NCI-H1930 (cell line): ENCODE measurements at places on chromosomes 3 and 15.

GRCh38 chr3:122612696-122613095, 35.2 kb downstream of the PARP15 start:
- DNase-seq, result no peak

DNA sequence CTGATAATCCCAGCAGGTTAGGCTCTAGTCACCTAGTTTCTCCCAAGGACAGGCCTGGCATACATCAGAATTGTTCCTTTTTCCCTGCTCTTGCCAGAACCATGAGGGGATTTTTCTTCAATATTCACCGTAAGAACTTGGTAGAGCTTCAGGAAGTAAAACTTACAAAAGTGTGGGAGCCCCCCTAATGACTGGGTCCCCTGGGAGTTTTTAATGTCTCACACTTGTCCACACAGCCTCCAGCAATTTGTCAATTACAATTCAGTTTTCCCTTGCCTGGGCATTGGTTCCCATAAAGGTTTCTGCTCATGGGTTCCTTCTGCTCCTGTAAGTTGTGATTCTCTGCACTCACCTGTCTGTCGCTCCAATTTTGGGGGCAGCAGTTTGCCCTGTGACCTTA, 28.5 kb downstream of the LHFPL4 start:
- DNase-seq, result no peak

DNA sequence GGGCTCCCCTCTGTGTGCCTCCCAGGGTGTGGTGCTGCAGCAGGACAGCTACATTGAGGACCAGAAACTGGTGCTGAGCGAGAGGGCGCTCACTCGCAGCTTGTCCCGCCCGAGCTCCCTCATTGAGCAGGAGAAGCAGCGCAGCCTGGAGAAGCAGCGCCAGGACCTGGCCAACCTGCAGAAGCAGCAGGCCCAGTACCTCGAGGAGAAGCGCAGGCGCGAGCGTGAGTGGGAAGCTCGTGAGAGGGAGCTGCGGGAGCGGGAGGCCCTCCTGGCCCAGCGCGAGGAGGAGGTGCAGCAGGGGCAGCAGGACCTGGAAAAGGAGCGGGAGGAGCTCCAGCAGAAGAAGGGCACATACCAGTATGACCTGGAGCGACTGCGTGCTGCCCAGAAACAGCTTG, 53.7 kb downstream of the KLHL25 start:
- DNase-seq, result no peak

GRCh38 chr3:129616291-129616690, 9.8 kb upstream of the PLXND1 start:
- DNase-seq, result no peak

- no peak for DNase-seq
Measured at GRCh38 chr15:66253418-66254088, at the start of gene MEGF11. MEGF11 (minus strand) TSS chr15:66253750; CDS start chr15:66128403, 125,347 bp downstream.

- no peak for DNase-seq
Measured at GRCh38 chr3:73618461-73618860, 6.3 kb downstream of the PDZRN3 start.

DNA sequence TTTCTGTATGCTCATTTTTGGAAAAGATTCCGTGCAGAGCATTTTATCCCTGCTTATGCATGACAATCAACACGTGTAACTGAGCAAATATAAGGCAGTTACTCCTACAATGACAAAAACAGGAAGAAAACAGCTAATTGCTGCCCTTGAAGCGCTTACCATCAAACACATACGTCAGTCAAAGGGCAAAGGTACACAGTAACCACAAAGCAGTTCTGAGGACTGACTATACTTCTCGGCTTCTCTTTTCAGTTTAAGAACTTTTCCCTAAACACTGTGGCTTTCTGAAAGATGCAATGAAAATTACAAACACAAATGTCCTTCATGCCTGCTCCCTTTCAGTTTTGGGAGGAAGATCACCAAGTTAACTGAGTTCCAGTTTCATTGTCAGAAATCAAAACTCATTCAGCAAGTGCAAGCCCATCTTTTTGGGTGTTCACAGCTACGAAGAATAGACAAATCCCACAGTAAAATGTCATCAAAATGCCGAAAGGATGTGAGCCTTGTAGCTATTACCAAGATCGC, 602.8 kb downstream of the FOXP1 start:
- DNase-seq, result no peak

DNA sequence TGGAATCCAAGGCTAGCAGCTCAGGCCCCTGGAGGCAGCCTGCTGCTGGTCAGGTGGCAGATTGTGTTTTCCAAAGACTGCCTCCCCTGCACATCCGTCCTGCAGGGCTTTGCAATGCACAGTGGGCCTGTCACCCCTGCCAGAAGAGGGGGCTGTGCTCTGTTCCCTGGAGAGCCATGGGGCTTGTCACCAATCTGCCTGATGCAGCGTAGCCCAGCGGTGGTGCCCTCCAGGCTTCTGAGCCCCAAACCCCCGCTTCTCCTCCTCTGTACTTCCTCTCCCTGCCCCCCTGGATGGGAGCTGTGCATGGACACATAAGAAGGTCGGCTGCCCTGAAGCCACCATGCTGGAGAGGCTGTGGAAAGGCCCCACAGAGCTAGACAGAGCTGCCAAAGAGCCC, 10.0 kb upstream of the PLXNA1 start:
- no peak for DNase-seq

- no peak for DNase-seq
Measured at GRCh38 chr3:77271711-77272110, 231.8 kb downstream of the ROBO2 start.

GRCh38 chr3:23383875-23384274, 180.7 kb downstream of the UBE2E2 start:
- no peak for DNase-seq

DNA sequence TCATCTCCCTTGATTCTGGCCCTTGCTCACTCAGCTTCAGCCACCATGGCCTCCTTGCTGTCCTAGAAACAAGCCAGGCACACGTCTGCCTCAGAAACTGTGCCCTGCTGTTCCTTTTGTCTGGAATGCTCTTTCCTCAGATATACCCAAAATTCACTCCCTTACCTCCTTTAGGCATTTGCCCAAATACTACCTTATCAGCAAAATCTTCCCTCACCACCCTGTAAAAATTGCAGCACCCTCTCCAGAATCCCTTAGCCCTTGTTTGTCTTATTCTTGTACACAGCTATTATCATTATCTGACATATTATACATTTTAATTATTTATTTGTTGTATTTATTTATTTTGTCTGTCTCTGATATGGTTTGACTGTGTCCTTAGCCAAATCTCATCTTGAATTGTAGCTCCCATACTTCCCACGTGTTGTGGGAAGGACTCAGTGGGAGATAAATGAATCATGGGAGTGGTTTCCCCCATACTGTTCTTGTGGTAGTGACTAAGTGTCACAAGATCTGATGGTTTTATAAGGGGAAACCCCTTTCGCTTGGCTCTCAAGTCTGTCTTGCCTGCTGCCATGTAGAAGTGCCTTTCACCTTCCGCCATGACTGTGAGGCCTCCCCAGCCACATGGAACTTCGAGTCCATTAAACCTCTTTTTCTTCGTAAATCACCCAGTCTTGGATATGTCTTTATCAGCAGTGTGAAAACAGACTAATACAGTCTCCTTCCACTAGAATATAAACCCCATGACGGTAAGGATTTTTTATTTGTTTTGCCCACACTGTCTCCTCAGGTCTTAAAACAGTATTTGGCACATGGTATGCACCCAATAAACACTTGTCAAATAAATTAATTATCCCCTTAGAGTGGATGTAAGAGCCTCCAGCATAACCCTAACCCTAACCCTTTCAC, 60.0 kb upstream of the STT3B start:
- DNase-seq, result no peak

- no peak for DNase-seq
Measured at GRCh38 chr15:76577879-76578512, 241.4 kb downstream of the ISL2 start.

GRCh38 chr3:64691051-64691450, 3.3 kb upstream of the ADAMTS9 start:
- no peak for DNase-seq

GRCh38 chr3:33063651-33064051, 33.3 kb downstream of the GLB1 start:
- DNase-seq, result no peak

DNA sequence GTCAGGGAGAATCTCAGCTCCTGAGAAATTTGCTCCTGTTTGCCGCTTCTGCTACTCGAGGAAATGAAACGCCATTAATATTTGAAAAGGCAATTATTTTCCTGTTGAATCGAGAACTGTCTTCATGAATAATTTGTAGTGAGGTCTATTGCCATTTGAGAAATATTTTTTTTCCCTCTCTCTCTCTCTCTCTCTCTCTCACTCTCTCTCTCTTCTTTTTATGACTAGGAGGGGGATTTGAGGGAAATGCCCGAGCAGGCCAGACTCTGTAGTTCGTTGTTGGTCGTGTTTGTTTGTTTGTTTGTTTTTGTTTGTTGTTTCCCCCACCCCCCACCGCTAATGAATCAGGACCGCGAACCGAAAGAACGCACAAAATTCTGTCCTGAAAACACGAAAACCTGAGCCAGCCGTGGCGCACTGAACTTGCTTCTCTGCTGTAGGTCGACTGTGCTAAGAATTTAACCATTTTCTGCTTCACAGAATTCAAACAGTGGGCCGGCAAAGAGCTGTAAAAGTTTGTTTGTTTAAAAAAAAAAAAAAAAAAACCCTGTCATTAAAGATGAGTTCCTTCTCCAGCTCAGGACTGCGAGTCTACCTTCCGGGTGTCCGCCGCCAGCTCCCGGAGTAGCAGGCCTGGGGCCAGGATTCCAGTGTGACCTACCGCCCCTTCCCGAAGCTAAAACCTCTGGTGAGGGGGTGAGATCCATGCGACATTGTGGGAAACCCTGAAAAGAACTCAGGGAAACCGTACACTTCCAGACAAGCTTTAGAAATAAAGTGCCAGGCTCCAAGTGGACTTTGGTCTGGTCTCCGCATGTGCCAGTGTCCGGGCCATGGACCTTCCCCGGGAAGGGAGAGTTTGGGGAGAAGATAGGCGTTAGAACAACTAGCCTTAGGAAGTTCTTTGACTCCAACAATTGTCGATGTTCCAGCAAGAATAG, 12.1 kb downstream of the ZIC4 start:
- DNase-seq, result no peak

- DNase-seq, result no peak
Measured at GRCh38 chr15:93460717-93461116, 371.7 kb upstream of the RGMA start.

GRCh38 chr3:123778991-123779622, 105.0 kb downstream of the MYLK start:
- no peak for DNase-seq

DNA sequence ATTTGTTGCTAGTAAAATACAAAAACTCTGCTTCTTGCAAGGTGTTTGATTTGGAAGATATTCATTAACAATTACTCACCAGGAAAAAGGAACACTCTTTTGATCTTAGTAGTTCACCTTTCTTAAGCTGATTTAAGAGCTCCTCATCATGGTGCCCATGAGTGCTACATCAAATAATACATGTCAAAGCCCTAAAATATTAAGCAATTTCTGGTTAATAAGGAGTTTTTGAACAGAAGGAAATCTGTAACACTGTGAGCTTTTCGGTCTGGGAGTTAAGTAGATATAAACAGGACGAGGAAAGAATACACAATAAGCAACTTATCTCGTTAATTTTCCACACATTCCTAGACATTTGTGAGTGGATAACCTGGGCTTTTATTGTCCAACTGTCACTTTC, 83.9 kb upstream of the DCBLD2 start:
- no peak for DNase-seq

DNA sequence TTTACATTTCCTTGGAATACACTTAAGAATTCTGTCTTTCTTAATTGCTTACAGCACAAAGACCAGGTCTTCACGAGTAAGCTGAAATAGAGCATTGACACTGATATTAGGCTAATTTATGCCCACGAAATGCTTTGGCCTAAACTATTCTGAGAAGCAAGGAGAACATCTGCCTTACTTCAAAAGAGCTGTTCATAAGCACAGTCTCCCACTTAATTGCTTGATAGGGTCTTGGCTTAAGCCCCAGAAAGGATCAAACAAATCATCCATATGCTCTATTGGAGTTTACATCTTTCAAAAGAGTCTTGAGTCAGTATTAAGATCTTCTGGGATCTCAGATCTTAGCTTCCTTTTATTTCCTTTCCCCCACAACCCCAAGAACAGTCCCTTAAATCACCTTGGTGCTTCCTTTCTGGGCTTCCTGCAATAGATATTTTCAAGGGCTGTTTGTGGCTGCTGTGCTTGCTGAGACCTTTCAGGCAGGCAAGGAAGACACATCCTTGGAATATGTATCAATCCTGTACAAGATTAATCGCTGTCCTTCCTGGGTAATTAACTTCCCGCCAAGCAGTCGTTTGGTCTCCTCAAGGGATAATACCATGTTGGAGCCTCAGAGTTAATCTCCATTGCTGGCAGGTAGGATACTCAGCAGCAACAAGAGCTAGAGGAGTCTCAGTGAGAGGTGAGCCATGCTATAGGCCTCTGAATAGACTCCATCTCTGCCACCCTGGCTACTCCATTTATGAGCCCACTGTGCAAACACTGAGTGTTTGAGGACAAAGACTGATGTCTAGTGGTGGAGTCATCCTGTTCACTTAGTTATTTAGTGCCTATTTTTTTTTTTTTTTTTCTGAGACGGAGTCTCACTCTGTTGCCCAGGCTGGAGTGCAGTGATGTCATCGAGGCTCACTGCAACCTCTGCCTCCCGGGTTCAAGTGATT, 37.1 kb downstream of the TMEM158 start:
- DNase-seq, result no peak

DNA sequence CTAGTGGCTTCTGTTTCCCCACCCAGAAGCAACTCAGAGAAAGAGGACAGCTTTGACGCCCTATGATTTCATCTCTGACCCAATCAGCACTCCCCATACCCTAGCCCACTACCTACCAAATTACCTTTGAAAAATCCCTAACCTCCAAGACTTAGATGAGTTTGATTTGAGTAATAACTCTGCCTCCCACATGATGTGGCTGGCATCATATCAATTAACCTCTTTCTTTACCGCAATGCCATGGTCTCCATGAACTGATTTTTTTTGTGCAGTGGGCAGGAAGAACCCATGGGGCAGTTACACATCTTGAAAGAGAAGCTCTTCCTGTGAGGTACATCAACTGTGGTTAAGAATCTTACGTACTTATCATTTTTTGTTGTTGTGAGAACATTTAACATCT, 25.5 kb upstream of the APOD start:
- DNase-seq, result no peak

DNA sequence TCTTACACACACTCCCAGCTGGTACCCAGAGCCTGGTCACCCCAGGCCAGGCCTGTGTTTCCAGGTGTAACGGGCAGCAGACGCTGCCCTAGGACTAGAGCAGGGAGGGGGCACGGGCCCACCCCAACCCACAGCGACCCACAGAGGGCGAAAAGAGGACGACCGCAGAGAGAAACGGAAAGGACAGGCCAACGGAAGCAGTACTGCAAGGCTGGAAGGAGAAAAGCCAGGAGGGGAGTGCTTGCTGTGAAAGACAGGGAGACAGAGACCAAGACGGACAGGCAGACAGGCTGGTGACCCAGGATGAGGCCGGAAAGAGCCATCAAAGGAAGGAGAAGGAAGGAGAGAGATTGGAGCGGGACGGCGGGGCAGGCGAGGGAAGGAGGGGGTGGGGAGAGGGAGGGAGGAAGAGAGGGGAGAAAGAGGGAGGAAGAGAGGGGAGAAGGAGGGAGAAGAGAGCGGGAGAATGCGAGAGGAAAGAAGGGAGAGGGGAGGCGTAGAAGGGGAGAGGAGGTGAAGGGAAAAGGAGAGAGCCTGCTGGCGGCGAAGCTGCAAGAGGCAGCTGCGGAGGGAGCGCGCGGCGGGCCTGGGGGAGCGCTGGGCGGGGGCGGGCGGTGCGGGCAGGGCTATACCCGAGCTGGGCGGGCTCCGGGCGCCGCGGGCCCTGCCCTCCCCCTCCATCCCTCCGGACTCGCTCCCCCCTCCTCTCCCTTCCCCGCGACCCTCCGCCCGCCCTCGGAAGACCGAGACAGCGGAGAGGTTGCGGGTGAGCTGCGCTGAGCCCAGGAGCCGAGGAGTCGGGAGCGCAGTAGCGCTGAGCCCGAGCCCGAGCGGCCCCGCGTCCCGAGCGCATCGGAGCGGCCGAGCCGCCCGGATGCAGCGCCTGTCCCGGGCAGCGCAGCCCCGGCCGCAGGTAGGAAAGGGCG, at the start of gene SLC6A1:
Gene SLC6A1, plus strand, starts transcription at position 732 of the 926 bp plus-strand sequence. CDS start 24,464 bp downstream, outside the sequence.
- no peak for DNase-seq
